ENCODE measurements at places on chromosomes 11 and 22.

DNA sequence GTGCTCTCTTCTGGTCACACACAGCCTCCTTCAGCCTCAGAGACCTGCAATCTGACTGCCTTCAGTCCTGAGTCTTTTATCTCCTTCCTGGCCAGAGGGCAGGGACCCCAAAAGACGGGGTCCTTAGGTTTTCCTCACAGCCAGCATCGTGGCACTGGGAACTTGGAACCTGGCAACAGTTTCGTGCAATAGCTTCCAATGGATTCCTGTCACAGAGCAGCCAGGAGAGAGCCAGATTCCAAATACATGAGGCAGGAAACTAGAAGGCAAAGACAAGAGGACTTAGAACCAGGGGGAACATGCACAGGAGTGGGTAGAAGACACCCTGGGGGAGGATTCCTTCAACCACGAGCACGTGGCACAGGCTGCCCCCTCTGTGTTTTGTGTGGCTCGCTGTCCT, 48.6 kb downstream of the C11orf91 start:
- no peak for DNase-seq

- no peak for DNase-seq
Observed at GRCh38 chr11:96647621-96648020, 257.8 kb downstream of the JRKL start.

GRCh38 chr11:108891909-108892511, 227.1 kb downstream of the DDX10 start:
- no peak for DNase-seq

GRCh38 chr11:30983776-30984441, 385.6 kb downstream of the DCDC1 start:
- DNase-seq, result no peak

DNA sequence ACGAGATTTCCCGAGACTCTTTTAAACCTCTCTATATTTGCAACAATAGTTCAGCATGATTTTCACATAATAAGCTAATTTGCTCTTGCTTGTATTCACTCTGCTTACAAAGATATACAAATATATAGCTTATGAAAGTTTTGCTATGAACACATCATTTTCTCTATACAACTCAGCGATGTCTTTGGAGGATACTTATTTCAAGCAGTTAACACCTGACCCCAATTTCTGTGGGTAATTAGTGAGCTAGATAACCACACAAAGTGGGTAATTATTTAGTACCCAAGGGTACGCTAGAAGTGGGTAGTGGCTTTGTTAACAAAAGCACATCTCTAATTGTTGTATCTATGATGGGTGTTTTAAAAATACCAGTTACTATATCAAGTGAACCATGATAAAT, 12.3 kb downstream of the BLID start:
- DNase-seq, result no peak

DNA sequence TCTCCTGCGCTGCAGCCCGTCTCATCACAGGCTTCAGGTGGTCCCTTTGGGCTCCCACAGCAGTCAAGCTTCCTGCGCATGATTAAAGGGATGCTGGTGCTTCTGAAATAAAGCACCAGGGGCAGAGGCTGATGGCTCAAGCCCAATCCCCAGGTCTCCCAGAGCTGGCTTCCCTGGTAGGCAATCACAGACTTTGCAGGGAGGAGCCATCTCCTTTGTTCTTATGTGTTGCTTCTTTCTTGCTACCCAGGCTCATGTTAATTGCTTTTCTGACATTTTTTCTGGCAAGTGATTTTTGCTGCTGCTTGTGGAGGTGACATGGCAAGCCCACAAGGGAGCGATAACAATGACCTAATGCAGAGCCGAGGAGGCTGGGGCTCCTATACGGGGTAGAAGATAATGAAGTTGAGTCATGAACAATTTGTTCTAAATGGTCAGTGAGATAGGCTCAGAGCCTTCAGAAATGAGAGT, 25.2 kb upstream of the PLET1 start:
- DNase-seq, result no peak

DNA sequence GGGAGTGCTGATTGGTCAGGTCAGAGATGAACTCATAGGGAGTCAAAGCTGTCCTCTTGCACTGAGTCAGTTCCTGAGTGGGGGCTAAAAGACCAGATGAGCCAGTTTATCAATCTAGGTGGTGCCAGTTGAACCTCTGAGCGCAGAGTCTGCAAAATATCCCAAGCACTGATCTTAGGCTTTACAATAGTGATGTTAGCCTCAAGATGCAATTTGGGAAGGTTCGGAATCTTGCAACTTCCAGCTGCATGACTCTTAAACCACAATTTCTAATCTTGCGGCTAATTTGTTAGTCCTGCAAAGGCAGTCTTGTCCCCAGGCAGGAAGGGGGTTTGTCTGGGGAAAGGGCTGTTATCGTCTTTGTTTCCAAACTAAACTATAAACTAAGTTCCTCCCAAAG, 92.3 kb upstream of the PARVA start:
- DNase-seq, result no peak

- no peak for DNase-seq
Observed at GRCh38 chr11:12121517-12121916, 11.1 kb downstream of the MICAL2 start.
